ENCODE measurements at places on chromosomes 1 and 21.

- no peak for DNase-seq
These were observed 14.7 kb downstream of the C1orf116 start for GRCh38 chr1:207017615-207018559.

DNA sequence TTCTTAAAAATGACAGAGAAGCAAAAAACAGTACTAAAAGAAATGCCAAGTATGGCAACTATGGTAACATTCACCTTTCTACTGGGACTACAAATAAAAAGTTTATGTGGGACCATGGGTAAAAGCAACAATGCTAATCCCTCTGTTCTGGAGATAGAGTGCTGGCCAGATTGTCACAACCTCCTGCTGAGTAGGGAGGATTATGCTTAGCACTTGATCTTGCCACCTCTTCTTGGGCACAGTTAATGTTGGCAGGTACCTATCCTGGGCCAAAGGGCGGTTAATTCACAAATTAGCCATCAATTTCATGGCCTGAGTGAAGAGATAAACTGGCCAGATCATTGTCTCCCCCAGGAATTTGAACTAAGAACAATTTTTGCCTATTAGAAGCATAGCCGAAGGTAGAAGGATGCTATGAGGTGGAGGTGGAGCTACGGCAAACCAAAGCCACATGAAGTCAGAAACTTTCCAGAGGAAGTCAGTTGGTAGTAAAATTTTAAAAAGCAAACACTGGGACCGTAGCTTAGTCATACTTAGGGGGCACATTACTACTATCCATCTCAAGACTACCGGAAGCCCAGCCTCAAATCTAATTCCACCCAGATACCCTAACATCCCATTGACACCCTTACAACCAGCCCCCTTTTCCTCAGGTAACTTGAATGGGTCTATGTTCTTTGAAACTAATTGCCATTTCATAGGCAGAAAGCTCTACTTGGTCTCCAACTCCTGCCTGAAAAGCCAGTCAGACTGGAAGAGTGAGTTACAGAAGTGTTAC lies 2.7 kb downstream of the SCYL3 start:
- DNase-seq: no peak

DNA sequence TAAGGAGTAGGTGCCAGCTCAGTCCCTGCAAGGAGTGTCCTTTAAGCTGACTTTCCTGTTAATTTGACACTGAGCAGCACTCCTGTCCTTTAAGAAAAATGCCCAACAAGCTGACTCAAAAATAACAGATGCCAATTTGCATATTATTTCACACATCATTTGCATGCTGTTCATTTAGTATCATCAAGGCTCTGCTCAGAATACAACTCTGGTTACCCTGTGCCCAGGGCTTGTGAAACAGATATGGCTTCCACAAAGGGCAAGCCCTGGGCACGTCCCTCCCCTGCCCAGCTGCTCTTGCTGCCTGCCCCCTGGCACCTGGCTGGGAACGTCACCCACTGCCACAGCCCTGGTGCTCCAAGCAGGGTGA lies 10.3 kb downstream of the KCNN3 start:
- DNase-seq: no peak

DNA sequence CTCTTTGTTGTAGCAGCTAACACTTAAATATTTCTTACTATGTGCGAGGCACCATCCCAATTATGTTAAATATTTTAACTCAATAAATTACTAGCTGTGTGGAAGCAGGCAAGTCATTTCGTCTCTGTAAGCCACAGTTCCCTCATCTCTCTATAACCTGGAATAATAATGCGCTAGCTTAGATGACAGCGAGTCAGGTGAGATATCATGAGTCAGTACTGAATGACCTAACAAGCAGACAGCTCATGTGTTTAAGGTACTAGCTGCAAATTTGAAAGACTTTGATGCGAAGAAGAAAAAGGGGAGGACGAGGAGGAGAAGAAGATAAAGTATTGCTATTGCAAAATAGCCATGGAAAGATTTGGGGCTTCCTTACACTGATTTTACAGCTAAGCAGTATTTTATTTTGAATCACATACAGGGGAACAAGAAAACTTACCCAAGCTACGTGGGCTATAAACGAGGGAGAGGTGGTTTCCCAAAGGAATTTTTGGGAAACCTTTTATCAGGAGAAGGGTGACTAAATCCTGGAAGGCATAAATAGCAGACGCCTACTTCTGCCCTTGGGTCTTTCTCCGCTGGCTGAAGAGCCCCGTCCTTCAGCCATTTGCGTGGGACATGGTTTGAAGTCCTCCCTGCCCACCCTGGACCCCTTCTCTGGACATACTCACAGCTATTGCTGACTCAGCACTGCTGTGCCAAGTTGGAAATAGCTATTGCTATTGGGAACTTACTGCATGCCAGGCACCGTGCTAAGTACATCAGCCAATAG lies 8.9 kb downstream of the CITED4 start:
- no peak for DNase-seq

DNA sequence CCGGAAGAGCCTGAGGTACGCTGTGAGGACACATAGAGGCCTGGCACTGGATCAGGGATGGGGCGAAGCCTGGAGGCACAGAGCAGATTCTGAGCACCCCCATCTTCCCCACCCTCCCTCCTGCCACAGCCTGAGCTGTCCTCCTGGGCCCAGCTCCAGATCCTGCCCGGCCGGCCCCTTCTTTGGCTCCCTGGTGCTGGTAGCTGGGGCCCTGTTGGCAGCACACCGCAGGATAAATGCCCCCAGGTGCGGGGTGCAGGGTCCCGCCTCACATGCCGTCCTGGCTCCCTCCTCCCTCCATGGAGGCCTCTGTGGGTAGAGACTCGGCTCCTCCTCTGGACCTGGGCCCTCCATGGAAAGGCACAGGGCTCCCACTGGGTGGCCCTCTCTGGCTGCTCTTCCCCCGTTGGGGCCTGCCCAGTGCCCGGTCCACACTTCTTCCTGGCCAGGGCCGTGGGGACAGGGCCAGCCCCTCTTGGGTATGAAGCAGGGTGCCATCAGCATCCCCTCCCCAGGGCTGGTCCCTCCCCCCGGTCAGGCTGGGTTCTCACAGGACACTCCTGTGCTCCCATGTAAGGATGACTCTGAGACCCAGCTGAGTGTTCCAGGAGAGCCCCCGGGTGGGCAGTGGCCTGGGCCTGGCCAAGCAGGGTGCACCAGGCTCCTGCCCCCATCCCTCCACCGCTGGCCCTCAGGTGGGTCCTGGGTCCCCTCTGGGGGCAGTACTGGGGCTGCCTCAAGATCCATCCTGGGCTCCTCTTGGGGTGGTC lies 1.1 kb upstream of the OBSCN start:
- no peak for DNase-seq
